ENCODE measurements at places on chromosomes 6 and 20.

DNA sequence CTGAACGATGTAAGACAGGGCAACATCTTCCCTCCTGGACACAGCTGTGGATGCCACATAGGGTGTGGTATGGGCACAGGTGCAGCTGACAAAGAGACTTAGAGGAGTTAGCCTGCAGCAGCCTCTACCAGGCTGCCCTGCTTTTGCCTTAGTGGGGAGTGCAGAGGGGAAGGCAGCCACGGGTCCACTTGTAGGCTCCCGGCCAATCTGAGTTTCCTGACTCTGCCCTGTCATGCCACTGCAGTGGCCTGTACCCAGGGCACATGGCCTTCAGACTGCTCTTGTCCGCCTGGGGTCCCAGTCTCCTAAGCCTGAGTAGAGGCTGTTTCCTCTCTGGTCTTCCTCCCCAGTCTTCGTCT lies 17.1 kb upstream of the CST9L start:
- DNase-seq: no peak

- no peak for DNase-seq
Measured at GRCh38 chr20:40600441-40601219, 88.4 kb downstream of the MAFB start.

DNA sequence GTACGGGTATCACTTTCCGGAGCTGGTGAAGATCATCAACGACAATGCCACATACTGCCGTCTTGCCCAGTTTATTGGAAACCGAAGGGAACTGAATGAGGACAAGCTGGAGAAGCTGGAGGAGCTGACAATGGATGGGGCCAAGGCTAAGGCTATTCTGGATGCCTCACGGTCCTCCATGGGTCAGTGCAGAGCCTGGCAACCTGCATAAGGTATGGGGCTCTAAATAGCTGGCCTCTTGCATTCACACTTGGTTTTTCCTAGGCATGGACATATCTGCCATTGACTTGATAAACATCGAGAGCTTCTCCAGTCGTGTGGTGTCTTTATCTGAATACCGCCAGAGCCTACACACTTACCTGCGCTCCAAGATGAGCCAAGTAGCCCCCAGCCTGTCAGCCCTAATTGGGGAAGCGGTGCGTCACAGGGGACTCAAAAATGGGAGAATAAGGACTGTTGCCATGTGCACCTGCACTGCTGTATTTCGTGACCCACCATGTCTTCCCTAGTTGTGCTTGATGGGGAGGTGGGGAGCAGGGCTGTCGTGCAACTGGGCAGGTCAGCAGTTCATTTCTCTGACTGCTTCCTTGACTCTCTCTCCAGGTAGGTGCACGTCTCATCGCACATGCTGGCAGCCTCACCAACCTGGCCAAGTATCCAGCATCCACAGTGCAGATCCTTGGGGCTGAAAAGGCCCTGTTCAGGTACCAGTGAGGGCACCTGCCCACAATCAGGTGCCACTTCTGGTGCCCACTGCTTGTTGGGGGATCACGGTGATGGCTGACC lies 3.1 kb downstream of the NOP56 start:
- no peak for DNase-seq

GRCh38 chr6:1334684-1335083 lies 22.8 kb downstream of the FOXQ1 start:
- DNase-seq: no peak

DNA sequence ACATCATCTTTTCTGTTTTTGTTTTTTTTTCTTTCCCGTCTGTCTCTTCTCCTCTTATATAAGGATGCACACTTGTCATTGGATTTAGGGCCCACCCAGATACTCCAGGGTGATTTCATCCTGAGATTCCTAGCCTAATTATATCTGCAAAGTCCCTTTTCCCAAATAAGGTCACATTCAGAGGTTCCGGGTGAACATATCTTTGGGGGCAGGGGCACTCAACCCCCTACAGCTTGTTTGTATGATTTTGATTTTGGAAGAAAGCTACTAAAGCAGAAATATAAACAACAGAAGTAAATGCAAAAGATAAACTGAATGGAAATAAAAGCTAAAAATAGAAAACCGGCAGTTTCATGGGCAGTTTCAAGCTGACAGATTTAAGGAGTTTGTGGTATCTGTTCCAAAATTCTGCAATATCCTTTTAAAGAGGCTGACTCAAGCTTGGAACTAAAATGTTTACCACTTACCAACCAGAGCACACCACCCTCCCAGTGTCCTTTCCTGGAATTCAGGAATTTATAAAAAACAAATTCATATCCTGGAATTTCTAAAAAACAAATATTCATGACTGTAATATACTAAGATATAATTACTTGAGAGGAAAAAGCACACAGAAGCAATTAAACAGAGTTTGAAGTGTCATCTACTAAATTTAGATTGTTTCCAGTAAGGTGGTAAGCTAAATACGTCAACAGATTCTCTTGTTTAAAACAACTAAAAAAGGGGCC lies 100.0 kb upstream of the CARMIL1 start:
- peak; percentile 93 for DNase-seq

GRCh38 chr6:161169696-161170095 lies 104.2 kb downstream of the AGPAT4 start:
- peak; percentile 51 for DNase-seq

DNA sequence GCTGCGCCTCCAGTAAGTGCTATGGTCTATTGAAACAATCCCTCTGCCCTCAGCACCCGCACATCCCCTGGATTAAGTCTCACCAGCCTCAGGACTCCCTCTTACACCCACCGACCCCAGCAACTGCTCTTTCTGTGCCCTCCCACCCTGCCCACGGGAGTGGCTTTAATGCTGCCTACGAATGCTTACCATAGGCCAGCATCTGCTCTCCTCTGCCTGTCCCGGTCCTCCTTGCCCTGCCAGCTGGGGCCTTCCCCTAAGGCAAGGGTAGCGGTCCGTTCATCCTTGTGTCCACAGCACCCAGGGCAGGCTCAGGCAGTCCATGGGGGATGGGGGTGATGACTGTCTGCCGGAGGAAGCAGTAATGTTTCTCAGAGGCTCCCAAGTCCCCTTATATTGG lies 4.1 kb downstream of the EBF4 start:
- no peak for DNase-seq

- no peak for DNase-seq
Measured at GRCh38 chr20:18904624-18905023, 91.0 kb downstream of the SCP2D1 start.

GRCh38 chr6:122130026-122130348 lies 269.5 kb upstream of the HSF2 start:
- peak; percentile 1 for DNase-seq

DNA sequence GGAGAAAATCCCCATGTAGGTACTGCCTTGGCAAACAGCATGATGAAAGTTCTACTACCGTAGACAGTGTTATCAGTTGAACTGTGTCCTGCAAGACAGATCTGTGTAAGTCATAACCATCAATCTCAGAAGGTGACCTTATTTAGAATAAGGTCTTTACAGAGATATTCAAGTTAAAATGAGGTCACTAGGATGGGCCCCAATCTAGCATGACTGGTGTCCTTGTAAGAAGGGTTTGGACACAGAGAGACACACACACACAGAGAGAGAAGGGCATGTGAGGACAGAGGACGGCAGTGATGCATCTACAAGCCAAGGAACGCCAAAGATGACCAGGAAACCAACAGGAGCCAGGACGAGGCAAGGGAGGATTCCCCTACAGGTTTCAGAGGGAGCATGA lies 8.8 kb downstream of the TXNDC5 start:
- no peak for DNase-seq

GRCh38 chr6:142551274-142551811 lies 249.5 kb downstream of the ADGRG6 start:
- DNase-seq: peak; percentile 20

DNA sequence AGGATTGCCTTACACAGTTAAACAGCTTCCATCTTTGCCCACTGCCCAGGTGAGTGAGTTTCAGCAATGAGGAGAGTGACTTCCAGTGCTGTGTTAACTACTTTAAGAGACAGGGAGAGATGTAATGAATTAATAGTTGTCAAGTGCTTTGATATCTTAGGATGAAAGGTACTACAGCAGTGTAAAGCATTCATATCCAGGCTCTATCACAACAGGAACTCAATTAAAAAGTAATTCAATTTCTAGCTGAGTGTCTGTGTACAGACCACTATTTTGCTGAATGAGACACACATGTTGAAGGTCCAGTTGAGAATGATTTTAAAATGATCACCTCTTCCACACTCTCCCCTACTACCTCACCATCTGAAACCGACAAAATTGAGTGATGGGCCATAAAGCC lies 70.7 kb upstream of the BEND3 start:
- DNase-seq: no peak

DNA sequence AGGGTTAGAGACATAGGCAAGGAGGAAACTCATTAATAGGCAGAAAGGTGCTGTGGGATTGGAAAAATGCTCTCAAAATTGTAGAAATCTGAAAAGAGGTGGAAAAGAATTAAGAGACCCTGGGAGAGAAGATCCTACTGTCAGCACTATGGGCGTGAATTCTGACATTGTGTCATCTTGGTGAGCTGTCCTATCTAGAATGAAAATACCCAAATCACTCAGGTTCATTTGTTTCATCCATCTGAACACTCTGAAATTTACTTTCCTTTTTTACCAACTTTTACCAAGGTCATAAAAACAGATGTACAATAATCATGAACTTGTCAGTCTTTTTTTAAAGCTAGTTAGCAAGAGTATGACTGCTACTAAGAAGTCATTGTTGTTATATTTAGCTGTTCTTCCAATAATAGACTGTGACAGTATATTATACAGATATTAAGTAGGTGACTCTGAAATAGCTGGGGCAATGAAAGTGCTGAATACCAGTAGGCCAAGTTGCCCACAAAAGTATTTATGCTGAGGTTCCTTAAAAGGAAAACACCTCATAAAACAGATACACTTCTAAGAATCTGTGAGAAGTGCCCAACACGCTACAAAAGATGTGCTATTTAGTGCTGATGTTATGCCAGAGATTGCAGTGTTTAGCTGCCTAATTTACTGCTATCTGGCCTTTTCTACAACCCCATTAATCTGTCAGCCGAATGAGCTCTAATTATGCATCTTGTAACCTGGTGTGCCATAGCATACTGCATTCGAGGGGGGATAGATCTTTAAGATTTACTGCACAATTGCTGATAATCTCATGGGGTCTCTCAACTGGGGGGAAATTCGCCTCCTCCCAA lies 217.5 kb upstream of the SUPT3H start:
- no peak for DNase-seq

DNA sequence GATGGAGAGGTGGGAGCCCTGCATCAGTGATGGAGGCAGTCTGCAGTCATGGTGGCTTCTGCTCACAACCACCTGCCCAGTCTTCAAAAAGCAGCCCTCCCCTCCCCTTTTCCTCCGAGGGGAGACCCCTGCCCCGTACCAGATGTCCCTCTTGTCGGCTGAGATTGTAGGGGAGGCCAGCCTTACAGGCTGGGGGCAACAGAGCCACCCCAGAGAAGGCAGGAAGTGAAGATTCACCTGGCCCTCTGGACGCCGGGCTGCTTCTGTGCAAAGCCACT lies 4.5 kb downstream of the TNFRSF6B start:
- DNase-seq: no peak

DNA sequence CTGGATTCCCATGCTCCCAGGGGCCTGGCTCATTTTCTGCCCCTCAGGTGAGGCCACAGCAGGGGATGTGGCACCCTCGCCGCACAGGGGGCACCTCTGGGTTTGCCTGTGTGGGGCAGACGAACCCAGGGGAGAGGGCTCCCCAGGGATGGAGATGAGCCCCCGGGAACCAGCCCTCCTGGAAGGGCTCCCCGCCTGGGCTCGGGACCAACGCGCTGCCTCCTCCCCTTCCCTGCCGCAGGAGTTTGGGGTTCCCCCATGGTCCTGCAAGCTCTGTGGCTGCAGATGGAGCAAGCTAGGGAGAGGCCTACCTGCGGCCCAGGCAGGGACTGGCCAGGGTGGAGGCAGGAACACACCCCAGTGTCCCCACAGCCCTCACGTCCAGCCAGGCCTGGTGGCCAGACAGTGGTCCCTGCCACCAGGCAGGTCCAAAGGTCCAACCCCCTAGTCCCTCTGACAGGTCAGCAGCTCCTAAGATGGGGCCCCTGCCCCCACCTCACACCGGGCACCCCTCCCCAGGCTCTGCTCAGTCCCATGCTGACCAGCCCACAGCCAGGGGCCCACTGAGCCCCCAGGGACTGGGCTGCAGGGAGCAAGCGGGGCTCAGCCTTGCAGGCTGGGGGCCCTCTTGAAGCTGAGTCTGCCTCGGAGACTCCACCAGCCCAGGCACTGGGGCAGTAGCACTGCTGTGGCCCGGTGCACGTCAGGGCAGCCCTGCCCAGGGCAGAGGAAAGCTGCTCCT lies 13.7 kb downstream of the LAMA5 start:
- no peak for DNase-seq

GRCh38 chr6:39295611-39296011 lies 18.6 kb downstream of the KCNK17 start:
- DNase-seq: no peak

- DNase-seq: no peak
Measured at GRCh38 chr20:9389346-9389745, 125.0 kb upstream of the LAMP5 start.

- DNase-seq: no peak
Measured at GRCh38 chr6:158805698-158806377, 13.3 kb downstream of the EZR start.

- peak; percentile 86 for DNase-seq
Measured at GRCh38 chr6:20186981-20187380, 25.3 kb downstream of the MBOAT1 start.

- no peak for DNase-seq
Measured at GRCh38 chr20:59845472-59845871, 88.0 kb downstream of the SYCP2 start.

- peak; percentile 52 for DNase-seq
Measured at GRCh38 chr20:51700809-51701285, 67.3 kb downstream of the ATP9A start.

- DNase-seq: peak; percentile 66
Measured at GRCh38 chr6:31441365-31442267, 38.2 kb downstream of the MICA start.

DNA sequence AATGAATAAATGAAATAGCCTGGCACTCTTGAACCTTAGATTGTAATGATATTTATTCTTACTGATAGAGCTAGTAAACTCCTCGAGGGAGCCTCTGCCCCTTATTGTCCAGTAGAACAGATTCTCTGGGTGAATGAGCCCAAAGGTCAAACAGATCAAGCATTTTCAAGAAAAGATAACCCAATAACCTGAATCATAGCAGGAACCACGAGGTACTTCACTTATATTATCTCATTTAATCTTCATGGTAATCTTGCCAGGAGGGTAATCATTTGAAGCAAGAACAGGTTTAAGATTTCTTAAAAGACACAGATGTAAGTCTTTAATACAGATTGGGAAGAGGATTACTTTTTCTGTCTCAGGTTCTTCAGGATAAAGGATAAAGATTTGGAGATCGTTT lies 17.0 kb upstream of the TBCC start:
- no peak for DNase-seq

DNA sequence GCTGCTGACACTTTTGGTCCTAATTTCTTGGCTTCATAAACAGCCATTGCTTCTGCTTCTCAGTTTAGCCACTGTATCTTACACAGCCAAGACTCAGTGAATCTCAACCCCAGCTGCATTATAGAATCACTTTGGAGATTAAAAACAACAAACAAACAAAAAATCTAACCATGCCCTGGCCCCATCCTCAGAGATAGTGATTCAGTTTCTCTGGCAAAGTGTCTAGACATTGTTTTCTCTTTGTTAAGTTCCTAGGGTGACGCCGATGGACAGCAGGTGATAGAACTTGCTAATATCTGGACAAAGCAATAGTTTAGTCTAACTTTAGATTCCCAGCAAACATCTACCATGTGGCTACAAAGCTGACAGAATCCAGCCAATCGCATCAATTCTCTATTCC lies 2.9 kb downstream of the ADGRF5 start:
- DNase-seq: no peak
